ENCODE measurements at places on chromosomes 13 and 19. TPM values are rescaled to one million over a fixed set of nuclear protein-coding genes. Genes with fewer than 3 reads are reported as not detected.

The BEST2 gene
- not detected for total RNA-seq

The GNG7 gene
- total RNA-seq = 0.27 TPM

The ZNF560 gene
- total RNA-seq = 0.07 TPM

The TJP3 gene
- not detected for total RNA-seq

The IPO5 gene
- total RNA-seq = 265 TPM

The SCN1B gene
- total RNA-seq = 10.6 TPM

The ATP4B gene
- total RNA-seq = not detected

The SLC25A42 gene
- total RNA-seq = 4.0 TPM

The GRIK5 gene
- 0.27 TPM for total RNA-seq

The SLAIN1 gene
- total RNA-seq = 4.0 TPM

The IL12RB1 gene
- total RNA-seq = not detected

The ZNF625 gene
- total RNA-seq = 13.3 TPM

The GGACT gene
- 7.5 TPM for total RNA-seq

The MRPL57 gene
- total RNA-seq = 22.5 TPM

The CEBPA gene
- 0.14 TPM for total RNA-seq

The LHB gene
- total RNA-seq = not detected

The ZNF837 gene
- 0.57 TPM for total RNA-seq

The CALR3 gene
- 0.13 TPM for total RNA-seq

The PEPD gene
- total RNA-seq = 55.9 TPM

The ZNF575 gene
- 0.27 TPM for total RNA-seq

The PLK5 gene
- total RNA-seq = not detected

The KRTDAP gene
- not detected for total RNA-seq

The PROZ gene
- not detected for total RNA-seq

The HIPK4 gene
- not detected for total RNA-seq

Data from thoracic aorta endothelial cell (primary cell).